NCI-H2171 treated with DMSO at 0.1 percent for 48 hours (cell line): ENCODE measurements at places on chromosomes 4 and X.
A peak's percentile ranks its signal among the peaks of the same experiment; 100 is the strongest.

DNA sequence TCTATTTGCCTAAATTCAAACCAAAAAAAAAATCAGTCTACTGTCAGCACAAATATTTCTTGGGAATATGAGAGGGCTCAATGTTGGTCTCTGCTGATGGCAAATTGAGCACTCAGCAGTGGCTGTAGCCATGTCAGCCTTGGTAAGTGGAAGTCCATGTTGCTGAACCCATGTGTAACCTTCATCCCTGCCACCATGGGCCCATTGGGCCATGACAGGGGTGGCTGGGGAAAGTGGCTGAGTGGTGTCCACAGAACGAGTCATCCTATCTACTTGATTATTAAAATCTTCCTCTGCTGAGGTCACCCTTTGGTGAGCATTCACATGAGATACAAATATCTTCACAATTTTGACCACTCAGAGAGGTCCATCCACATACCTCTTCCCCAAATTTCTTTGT lies 56.8 kb upstream of the FAM9B start:
- no peak for DNase-seq

- DNase-seq: no peak
Measured at GRCh38 chr4:30792601-30793000, 72.4 kb downstream of the PCDH7 start.

DNA sequence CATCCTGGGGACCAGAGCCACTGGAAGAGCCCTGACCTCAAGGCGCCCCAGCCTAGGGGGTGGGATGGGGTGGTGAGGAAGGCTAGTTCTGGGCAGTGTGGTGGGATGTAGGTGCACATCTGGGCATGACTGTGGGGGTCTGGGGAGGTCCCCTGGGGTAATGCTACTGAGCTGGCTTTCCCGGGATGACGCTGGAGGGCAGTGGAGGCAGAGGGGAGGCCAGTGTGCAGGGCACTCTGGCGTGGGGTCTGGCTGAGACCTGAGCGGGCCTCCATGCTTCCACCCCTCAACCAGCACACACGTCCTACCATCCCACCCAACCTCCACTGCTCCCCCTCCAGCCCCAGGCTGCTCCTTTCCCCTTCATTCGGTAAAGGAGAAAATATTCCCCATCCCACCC lies 4.8 kb upstream of the SH3BP2 start:
- no peak for DNase-seq

DNA sequence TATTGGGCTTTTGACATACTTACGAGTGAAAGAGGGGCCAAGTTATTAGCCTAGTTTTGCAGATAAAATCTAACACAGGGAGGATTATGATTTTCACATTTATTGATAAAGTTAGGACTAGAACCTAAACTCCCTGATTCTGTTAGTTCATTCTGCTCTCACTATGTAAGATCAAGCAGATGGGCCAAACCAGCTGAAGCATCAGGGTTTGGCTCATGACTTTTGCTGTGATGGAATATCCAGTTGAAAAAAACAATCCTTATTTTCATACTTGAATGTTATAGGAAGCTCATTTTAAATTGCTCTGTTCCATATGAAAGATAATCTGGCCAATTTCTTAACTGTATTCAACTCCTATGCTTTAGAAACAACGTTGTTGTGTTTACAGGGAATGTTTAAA lies 21.2 kb downstream of the SPRY1 start:
- no peak for DNase-seq

- no peak for DNase-seq
Measured at GRCh38 chrX:148500423-148501385, at the start of gene AFF2. Gene AFF2 (plus strand): TSS chrX:148500617. CDS start chrX:148501098, 481 bp downstream.

DNA sequence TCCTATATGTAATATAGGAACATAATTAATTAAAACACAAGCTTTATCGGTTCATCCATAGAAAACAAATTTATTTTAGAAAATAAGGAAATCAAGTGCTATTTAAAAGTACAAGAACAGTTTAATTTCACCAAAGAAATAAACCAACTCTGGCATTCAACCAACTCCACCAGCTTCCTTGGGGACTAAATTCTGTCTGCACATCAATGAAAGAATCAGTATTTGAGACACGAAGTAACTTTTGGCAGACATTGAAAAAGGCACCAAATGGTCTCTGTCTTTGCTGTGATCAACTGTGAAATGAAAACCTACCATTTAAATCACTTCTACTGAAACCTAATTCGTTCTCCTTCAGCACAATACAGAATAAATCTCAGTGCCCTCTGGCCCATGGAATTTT lies 719.7 kb upstream of the GRIA3 start:
- DNase-seq: no peak

- no peak for DNase-seq
Measured at GRCh38 chrX:9466736-9467135, 1.9 kb downstream of the TBL1X start.

DNA sequence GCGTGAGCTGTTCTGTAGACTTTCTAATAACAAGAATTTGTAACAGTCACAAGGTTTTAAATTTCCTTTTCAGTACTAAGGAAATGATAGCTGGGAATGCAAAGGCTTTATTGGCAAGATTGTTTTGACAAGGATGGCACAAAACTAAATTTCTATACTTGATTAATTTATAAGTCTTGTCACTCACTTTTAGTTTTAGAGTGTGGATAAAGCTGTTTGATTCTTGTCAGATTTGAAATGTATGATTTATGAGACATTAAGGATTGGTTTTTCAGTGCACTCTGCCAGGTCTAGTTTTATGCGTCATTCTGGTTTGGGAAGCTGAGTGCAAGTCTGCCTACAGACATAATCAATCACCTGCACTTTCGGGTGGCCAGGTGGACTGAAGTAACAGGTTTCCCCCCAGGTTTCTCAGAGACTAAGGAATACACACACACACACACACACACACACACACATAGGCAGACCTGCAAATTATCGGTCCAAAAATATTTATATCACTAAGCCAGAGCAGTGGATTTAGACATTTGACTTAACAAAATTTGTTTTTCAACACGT lies 9.3 kb downstream of the FHL1 start:
- DNase-seq: no peak

DNA sequence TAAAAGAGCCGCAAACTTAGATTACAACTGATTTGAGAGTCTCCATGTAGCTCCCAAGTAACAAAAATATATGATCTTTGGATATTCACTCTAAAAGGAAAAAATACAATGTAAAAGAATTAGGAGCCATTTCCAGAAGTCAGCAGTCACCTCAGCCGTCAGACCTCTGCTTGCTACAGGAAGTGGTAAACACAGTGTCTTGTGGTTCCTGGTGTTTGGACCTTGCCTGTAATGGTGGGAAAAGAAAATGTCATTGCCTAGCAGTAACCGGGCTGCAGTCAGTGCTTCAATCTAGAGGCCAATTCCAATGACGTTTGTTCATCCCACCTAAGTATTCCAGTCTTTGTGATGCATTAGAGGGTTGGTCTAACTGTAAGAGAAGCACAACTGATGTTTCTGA lies 28.9 kb upstream of the SMIM31 start:
- DNase-seq: no peak

DNA sequence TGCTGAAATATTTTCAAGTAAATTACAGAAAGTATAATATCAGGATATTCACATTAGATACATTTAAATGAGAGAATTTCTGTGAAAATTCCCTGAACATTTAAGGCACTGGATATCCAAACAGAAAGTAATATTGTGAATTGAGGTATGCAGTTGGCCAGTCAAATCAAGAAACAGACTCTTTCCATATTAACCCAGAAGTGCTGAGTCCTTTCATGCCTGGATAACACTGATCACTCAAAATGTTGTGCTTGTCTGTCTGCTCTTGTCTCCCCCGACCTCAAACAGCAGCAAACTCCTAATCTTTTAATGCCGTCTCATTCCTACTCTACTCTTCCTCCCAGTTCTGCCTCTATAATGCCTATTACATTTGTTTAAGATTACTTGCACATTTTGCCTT lies 51.2 kb downstream of the TBC1D9 start:
- DNase-seq: no peak

GRCh38 chr4:168514249-168514852 lies 17.5 kb downstream of the PALLD start:
- DNase-seq: no peak

DNA sequence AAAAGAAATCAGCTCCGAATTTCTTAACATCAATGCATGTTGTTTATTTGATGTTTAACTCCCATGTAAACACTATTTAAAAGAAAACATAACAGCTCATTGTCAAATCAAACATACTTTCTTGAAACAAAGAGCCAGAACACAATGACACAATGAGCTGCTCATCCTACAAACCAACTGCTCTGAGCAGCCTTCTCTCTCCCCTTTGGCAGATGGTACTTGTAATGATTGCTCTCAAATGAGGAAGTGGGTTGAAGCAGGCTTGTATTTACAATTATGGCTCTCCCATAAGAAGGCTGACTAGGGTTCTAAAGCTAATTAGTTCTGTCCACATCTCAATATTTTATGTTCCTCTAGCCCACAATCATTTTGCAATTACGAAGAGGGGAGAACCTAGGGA lies 637.8 kb upstream of the ADGRL3 start:
- DNase-seq: peak; percentile 20

DNA sequence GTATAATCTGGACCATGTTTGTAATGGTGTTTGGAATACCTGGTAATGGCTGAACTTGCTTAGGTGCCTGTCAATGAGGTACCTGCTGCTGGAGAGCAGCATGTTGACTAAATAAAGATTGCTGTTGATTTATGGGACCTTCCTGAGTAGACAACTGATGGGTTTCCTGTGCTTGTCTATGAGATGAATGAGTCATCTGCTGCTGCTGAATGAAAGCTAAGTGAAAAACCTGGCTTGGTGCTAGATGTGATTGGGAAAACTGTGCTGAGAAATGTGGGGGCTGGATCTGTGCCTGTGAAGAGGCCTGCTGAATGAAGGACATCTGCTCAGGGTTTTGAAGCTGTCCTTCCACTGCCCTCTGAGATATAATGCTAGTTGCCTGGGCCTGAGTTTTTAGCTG lies 69.6 kb downstream of the WNK3 start:
- no peak for DNase-seq

DNA sequence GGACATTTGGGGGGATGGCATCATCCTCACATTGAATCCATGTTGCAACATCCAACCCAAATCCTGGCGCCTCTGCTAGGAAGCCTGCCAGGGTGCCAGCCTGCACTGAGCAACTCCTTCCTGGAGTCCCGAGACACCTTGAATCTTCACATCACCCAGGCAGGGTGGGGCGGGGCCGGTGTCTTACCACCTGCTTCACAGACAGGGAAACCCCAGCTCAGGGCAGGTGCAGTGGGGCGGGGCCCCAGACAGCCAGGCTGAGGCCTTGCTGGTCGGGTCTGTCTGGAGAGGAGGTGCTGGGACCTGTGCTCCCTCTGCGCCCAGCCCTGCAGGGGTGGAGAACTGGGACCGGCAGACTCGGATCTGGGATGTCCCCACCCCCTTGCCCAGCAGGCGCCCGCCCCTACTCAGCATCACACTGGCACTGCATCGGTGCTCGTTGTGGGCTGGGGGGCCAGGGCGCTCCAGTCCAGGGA lies 31.5 kb upstream of the HTRA3 start:
- peak; percentile 46 for DNase-seq

DNA sequence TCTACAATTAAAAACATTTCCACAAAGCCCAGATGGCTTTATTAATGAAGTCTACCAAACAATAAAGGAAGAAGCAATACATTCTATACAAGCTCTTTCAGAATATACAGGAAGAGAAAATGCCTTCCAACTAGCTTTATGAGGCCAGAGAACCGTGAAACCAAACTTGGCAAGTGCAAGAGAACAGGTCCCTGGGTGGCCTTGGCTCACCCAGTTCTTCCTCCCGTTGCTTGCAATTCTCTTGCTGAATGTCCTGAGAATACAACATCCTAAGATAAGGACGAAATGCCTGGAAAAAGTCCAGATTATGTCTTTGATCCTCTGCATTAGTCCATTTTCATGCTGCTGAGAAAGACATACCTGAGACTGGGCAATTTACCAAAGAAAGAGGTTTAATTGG lies 204.9 kb downstream of the MAD2L1 start:
- no peak for DNase-seq

GRCh38 chr4:105767579-105767978 lies 59.0 kb downstream of the GSTCD start:
- no peak for DNase-seq

- peak; percentile 5 for DNase-seq
Measured at GRCh38 chr4:104492183-104492771, 2.4 kb downstream of the CXXC4 start.

DNA sequence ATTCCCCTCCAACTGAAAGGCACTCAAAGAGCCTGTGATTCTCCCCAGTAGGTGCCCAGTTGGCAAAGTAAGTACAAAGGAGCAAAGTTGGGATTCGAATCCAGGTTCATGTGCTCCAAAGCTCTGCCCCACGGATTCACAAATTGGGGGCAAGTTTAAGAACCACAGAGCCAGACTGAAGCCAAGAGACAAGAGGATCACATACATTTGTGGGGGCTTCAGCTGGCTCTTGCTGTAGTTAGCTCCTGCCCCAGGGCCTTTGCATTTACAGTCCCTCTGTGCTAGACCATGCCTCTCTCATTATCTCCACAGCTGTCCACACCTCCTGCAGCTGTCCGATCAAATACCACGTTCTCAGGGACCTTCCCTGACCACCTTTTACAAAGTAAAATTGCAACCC lies 18.8 kb downstream of the PNMA6F start:
- no peak for DNase-seq
